ENCODE measurements at places on chromosomes 1 and 21.

DNA sequence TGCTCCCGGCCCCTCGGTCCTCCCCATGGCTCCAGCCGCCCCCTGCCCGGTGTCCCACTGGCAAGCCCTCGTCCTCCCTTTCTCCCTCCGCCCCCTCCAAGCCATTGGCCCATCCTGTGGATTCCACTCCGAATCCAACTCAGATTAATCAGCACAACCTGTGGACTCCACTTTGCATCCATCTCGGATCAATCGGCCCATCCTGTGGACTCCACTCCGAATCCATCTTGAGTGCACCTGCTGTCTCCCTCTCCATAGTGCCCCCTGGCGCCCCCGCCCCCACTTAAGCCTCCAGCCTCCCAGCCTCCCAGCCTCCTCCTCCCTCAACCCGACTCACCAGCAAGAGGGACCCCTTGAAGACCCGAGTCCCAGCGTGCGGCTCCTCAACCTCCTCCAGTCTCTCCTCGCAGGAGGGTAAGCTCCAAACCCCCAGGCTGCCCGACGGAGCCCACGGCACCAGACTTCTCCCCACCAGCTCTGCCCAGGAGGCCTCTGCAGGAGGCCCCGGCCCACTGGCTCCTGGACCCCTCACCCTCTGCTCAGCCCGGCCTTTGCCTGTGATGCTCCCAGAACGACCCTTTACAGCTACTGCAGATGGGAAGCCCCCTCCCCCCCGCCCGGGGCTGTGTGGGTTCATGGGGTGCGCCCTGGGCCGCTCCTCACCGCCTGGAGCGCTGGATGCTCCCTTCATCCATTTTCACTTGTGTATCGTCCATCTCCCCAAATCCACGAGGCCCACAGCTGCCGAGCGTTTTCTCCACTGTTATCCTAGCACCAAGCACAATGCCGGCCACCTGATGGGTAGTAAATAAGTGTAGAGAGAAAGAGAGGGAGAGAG, 40.6 kb upstream of the TSPEAR start:
- no peak for DNase-seq

DNA sequence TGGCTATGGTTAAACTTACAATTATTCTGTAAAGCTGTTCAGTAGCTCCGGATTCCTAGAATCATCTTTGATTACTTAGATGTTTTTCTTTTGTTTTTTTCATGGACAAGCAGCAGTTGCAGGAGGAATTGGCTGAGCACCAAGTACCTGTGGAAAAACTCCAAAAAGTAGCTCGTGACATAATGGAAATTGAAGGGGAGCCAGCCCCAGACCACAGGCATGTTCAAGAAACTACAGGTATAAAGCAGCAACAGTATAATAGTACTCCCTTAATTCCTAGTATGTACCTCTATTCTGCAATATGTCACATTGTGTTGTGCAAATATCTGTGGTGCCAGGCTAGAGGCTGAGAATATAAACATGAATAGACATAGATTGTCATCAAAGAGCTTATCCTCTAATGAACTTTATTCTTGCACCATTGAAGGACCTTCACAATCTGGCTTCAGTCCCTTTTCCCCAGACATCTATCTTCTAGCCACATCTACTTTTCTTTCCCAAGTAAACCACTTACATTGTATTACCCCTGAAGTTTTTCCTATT, 132.3 kb upstream of the BMP8A start:
- DNase-seq = no peak

GRCh38 chr1:38138498-38139233, 92.1 kb upstream of the POU3F1 start:
- DNase-seq = no peak

DNA sequence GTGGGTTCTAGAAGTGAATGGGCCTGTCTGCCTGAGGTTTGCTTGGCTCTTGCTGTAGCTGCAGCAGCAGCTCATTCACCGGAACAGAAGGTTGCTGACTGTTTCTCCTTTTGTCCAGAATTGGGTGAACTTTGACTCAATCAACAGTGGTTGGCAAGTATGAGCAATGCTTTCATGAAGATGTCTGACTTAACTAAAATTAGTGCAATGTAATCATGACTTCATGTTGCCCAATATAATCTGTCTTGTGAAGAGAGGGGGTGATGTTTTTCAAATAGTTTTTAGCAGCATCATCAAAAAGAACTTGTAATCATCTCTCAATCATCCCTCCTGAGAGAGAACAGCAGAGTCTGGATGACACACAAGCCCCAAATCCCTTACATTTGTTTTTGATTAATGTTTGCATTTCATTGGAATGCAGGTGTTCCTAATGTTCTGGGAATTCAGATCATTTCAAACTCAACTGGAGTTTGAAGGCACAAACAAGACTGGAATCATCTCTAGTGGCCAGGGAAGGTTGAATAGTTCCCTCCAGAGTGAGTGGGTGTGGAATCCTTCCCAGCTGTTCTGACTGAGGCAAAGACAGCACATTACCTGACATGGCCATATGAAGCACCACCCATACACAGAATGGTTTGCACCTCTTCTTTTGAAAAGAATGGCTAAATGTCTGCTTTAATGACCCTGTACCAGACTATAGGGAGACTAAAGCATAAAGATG, 82.9 kb downstream of the HLX start:
- DNase-seq = no peak

- DNase-seq = no peak
These were observed 28.8 kb downstream of the COP1 start for GRCh38 chr1:176178316-176178715.

- DNase-seq = no peak
These were observed 206.3 kb downstream of the FOXD2 start for GRCh38 chr1:47644212-47644573.

- no peak for DNase-seq
These were observed 94.1 kb downstream of the ACTL8 start for GRCh38 chr1:17849216-17849615.

DNA sequence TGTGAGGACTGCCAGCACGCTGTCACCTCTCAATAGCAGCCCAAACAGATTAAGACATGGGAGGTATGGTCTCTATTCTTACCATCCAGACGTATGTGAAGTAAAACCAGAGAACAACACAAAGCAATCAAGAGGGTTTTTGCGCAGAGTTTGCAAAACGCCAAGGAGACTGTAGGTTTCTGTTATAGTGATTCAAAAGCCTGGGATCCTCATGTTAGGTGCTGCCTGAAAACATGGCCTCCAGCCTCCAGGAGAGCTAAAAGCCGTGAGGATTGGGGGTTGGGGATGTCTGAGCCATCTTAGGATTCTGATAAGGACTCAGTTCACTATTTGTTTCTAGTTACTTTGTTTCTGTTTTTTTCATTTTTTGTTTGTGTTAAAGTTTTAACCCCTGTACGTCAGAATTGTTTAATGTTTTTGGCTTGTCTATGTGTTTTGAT, 4.2 kb upstream of the CCT8 start:
- DNase-seq = no peak

- no peak for DNase-seq
These were observed 122.2 kb downstream of the COQ8A start for GRCh38 chr1:227062306-227062705.

DNA sequence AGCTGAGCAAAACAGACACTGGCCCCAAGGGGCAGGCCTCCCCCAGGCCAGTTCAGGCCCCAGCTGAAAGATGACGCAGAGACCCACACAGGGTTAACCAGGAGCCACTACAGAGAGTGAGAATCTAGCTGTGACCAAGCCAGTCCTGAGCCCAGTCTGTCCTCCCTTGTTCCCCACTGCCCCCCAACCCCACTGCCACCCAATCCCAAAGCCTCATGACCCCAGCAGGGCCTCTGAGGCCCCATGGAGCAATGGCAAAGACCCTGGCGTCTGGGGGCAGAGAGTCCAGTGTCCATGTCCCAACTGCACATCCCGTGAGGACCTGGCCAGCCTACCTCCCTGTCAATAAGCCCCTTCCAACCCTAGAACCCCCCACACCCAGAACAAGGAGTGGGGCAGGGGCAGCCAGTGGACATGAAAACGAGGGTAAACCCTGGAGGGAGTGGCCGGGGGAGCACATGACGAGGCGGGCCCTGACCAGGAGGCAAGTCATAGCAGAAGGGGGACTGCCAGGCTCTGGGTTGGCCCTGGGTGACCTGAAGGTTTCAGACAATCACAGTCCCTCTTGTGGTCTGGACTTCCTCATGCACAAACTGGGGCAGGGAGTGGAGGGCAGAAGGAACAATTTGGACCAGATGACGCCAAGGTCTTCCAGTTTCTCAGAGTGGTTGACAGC, 100.5 kb downstream of the GLIS1 start:
- DNase-seq = no peak

- no peak for DNase-seq
These were observed 404.4 kb downstream of the SIPA1L2 start for GRCh38 chr1:232225336-232226131.

- DNase-seq = no peak
These were observed 10.7 kb upstream of the CCN1 start for GRCh38 chr1:85569737-85570404.

- no peak for DNase-seq
These were observed 177.5 kb downstream of the ROR1 start for GRCh38 chr1:63951059-63951946.

DNA sequence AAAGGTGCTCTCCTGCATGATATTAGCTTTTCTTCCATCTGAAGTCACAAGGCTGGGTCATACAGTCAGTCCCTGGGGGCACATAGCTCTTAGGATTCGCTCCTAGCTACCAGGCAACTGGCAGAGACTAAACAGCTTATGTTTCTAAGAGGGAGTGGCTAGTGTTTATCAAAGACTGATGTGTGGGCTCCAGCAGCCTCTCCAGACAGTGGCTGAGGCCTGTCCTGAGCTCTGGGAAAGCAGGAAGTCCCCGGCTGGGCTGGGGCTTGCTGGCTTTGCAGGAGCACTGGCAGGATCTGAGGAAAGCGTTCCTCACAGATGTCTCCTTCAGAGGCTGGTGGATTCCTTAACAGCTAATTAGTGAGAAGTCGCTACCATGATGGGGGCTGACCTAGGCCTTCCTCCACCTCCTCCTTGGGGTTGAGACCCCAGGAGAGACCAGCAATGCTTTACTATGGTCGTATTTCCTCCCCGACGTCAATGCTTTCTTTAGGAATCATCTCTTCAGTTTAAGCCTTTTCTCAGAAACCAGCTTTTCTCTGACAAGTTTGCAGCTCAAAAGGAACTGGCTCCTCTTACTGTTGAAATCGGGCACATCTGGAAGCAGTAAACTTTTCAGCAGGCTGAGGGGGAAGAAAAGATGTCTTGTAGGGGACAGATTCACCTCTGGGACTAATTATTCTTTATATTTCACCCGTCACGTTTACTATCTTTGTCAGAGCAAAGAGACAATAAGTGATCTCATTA, 33.5 kb upstream of the HHAT start:
- DNase-seq = no peak

- no peak for DNase-seq
These were observed 71.0 kb downstream of the DYRK1A start for GRCh38 chr21:37437376-37438080.

- DNase-seq = no peak
These were observed 1201.9 kb downstream of the BRINP3 start for GRCh38 chr1:189275796-189276195.

DNA sequence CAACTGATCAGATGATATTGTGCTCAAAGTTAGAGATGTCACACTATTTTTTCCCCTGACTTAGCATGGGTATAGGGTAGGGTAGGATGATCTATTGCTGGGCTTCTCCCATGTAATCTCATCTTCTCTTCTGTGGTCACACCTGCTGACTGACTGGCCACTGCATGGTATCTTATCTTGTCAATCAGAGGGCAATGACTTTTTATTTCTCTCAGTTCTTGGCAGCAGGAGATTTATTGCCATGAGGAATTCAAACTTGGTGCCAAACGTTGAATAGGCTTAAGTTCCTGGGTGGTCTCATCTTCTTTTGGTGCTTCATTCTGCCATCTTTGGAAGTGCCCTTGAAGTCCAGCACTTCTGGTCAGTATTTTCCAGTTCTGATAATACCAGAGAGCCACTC, 226.4 kb upstream of the POGK start:
- DNase-seq = no peak

DNA sequence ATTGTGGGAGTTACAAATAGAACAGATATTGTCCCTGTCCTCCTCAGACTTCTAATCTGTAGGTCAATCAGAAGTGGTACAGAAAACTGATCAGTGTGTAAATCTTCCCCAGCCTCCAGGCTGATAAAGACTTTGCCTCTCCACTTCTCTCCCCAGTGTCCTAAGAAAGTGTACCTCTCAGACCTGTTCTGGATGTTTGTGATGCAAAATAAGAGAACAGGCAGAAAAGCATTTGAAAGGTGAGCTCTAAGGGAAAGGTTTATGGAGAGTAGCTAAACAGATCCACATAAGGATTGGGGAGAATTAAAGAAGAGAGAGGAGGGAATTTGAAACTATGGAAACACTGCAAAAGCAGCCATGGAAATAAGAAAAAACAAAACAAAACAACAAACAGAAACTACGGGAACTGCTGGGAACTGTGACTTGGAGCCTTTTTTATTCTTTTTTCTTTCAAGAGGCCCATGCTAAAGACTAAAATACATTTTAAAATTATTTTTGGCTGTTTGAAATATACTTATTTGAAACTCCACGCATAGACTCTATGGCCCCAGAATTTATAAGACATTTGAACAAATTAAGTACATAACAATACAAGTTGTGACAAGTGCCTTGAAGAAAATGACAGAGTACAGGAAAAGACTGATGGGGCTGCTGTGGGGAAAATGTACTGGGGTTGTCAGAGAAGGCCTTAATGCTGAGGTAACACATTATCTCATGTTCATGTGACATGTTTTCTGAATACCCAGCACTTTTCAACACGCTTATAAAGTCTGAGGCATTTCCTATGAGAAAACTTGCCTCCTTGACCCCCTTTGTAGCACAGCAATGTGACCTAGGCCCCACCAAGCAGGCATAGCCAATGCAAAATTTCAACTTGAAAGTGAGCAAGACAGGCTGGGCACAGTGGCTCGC, 51.2 kb downstream of the TRAF5 start:
- no peak for DNase-seq

- no peak for DNase-seq
These were observed 94.1 kb downstream of the CNIH3 start for GRCh38 chr1:224710196-224710595.

GRCh38 chr21:45082736-45083135, 8.4 kb downstream of the ADARB1 start:
- DNase-seq = no peak

- no peak for DNase-seq
These were observed 182.5 kb upstream of the JUN start for GRCh38 chr1:58966103-58966916.

- DNase-seq = no peak
These were observed 2.3 kb downstream of the EDN2 start for GRCh38 chr1:41482001-41482765.

- DNase-seq = no peak
These were observed 59.5 kb upstream of the WLS start for GRCh38 chr1:68291688-68292384.

DNA sequence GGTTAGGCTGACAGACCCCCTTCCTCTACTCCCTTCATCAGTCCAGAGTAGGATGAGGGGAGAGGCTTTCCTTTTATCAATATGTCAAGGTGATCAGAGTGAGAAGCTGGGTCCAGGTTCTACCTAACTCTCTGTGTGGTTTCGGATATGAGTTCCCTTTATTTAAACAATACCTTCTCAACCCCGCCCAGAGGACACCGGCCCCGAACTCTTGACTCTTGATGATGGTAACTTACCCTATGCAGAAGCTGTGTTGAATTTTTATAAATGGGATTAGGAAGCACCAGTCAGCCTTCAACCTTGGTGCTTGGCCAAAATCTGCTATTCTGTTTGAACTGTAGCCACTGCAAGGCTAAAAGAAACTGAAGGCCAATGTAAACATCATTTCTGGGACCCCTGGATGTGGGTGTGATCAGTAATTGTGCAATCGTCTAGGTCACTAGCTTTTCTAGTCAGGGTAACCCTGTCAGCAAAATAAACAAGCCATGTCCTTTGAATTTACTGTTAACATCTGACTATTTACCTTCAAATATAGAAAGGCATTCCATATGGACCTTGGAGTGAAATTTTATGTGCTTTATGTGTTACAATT, 398.3 kb downstream of the SEC16B start:
- DNase-seq = no peak

- DNase-seq = no peak
These were observed 1.2 kb downstream of the C1QTNF12 start for GRCh38 chr1:1245178-1245816.
